ENCODE measurements at places on chromosomes 4 and X.

DNA sequence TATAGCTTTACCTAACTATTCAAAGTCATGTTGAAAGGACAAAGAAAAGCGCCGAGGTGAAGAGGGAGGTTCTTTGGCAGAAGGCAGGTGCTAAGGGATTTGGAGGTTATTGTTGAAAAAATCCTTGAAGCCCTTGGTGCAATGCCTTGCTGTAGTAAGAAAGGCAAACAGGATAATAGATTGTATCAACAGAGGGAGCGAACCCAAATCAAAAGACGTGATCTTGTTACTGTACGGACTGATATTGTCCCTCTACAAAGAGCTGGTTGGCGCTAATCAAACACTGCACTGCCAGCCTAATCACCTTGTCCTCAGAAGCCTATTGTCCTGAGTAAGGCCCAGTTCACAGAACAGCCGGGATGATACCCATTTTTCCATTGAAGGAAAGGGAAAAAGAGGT, 182.9 kb downstream of the ZIC3 start:
- no peak for DNase-seq

DNA sequence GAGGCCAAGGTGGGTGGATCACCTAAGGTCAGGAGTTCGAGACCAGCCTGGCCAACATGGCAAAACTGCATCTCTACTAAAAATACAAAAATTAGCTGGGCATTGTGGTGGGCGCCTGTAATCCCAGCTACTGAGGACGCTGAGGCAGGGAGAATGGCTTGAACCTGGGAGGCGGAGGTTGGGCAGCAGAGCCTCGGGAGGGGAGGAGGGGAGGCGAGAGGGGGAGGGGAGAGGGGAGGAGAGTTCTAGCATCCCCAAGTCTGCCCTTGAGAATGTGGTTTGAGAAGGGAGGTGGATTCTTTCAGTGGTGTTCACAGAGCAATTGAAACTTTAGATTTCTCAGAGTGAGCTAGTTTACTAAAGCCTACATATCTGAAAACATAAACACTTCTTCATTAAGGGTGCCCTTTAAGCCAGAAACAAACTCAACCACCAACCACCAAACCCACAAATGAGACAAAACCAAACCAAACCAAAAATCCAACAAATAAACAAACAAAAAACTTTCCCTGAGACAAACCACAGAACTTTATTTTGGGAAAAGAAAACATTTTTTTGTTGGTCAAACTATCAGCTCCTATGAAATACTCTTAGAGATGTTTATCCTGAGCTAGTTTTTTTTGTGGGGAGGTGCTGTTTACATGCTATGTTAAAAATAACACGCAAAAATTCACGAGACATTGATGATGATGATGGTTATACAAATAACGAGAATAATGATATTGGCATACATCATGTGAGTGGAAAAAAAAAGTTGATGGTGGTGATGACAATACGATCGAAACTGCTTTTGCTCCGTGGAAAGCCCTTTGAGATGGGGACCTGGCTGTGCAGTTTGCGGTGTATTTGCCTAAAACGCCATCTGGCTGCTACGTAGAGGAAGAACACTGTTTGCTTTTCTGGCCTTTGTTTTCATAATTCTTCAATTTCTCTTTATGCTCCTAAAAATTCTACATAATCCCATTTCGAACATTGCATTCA, 98.2 kb upstream of the PRKX start:
- no peak for DNase-seq

DNA sequence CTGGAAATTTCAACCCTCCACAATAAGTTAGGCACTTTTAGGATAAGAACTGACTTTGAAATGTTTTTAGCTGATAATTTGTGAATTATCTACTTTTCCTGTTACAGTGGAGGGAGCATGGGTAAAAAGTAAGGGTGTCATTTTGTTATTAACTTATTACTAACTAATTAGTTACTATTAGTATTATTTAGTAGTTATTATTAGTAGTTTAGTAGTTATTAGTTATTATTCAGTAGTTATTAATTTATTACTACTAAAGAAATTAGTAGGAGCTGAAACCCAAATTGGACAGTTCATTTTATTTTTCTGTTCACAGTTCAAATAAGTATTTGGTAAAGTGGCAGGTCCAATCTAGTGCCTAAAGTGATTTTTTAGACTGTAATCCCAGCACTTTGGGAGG, 5.4 kb downstream of the ADH1A start:
- no peak for DNase-seq

GRCh38 chrX:119292445-119292844, 56.4 kb downstream of the PGRMC1 start:
- DNase-seq = no peak

GRCh38 chrX:43836435-43837184, 45.6 kb downstream of the MAOB start:
- DNase-seq = peak; percentile 2

GRCh38 chr4:88414755-88415154, 36.1 kb downstream of the HERC6 start:
- no peak for DNase-seq

- DNase-seq = no peak
Observed at GRCh38 chr4:169492436-169493163, 119.8 kb downstream of the NEK1 start.

DNA sequence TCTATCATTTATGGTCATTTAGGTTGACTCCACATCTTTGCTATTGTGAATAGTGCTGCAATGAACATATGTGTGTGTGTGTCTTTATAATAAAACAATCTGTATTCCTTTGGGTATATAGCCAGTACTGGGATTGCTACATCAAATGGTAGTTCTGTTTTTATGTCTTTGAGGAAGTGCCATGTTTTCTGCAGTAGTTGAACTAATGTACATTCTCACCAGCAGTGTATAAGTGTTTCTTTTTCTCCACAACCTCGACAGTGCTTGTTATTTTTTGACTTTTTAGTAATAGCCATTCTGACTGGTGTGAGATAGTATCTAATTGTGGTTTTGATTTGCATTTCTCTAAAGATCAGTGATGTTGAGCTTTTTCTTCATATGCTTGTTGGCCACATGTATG, 80.5 kb downstream of the ARHGAP6 start:
- DNase-seq = no peak

GRCh38 chrX:105375816-105376215, 155.3 kb upstream of the TEX13A start:
- no peak for DNase-seq

- no peak for DNase-seq
Observed at GRCh38 chr4:36374836-36375511, 93.6 kb downstream of the DTHD1 start.

GRCh38 chrX:107731831-107732502, 43.6 kb downstream of the TSC22D3 start:
- DNase-seq = no peak

DNA sequence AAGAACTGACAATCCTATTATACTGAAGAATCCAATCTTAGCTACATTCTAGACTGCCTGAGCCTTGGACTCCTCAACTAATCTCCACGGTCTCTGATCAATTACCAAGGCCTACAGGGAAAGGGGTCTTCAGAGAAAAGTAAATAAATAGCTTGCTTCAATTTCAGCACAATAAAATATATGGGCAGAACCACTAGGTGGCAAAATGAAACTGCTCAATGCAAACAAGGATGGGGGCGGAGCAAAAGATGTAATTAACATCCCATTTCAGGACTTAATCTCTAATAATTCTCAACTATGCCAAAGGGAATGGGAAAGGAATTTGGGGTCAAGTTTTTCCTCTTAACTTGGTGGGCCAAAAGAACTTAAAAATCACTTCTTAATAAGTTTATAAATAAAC, 78.4 kb upstream of the MAP3K15 start:
- no peak for DNase-seq

DNA sequence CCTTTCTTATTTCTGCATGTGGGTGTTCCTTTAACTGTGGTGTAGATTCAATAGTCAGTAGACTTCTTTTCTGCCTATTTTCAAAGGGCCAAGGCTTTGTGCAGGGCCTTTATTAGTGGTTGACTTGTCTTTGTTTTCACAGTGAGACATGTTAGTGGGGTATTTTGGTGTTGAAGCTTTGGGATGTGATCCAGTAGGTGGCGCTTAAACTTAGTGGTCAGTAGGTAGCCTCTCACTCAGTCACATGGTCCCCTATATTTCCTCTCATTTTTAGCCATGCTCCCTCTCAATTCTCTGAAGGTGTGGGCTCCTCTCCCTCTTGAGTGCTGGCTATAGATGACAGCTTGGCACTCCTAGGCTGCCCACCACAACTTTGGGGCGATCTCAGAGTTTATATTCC, 23.4 kb upstream of the SLC10A7 start:
- DNase-seq = no peak

GRCh38 chr4:153013202-153013977, 77.3 kb downstream of the FHDC1 start:
- no peak for DNase-seq

GRCh38 chr4:155478336-155478835, 101.6 kb upstream of the MAP9 start:
- DNase-seq = no peak

GRCh38 chrX:153406903-153407302, 4.4 kb upstream of the ZFP92 start:
- no peak for DNase-seq

DNA sequence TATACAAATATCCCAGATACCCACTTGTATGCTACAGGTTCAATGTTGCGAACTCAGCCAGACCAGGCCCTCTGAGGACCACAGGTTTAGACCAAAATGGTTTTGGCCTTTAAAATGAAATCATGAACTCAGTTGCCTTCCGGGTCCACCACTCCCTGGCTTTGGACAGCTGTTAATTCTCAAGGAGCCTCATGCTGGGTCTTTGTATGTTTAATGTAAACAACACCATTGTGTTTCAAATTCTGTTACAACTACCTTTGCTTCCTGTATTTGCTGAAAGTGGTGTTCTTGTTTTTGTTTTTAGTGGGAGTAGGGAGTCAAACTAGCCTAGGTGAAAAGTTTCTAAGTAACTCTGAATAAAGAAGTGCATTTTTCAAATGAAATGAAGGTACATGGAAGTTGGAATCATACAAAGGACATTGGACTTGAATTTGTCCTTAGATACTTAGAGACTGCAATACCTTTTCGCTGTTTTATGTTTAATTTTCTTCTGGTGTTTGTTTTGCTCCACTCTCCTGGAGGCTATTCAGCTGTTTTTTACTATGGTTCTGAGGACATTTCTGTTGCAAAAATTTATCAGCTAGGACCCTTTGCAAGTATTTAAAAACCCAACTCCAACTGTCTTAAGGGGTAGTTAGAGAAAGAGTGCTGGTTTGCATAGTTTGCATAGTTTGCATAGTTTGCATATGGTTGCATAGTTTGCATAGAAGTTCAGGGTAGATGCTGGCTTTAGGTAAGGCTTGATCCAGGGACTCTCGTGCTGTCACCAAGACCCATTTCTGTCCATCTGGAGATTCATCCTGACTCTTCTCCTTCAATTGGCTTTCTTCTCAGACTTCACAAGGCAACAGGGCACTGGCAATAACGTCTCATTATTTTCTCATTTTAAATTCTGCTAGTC, 70.1 kb downstream of the MID1IP1 start:
- no peak for DNase-seq

GRCh38 chrX:20487227-20487626, 220.5 kb upstream of the RPS6KA3 start:
- no peak for DNase-seq

DNA sequence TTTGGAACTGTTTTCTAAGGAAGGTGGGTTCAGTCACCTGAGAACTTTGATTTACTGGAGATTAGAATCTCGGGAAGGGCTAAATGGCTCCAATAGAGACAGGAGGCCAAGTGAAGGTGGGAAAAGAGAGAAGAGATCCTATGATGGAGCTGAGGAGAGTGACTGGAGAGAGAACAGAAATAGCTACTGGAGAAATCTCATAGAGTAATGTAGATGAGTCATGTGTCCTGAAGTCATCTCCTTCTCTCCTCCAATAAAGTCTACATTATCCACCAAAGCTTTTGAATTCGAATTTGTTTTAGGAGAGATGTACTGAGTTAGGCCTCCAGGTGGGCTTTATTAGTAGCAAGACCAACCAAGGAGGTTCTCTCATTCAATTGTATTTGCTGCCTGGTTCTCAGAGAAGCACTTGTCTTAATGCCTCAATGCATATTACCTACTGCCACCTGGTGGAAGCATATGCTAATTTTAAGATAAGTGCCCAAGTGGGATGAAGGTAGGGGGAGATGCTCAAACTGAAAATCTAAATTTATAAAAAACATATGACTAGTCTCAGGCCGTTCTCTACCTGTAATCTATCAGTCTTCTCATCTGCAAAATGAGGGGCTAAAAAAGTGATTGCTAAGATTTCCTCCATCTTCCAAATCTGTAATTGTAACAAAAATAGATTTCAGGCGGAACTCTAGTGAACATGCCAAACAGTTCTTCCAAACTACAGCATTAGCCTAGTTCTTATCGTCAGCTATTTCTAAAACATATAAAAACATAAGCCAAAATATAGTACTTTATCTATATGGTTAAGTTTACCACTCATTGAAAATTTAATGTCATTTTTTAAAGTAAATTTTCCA, 24.4 kb downstream of the TXK start:
- DNase-seq = no peak

Data from AG04450 (cell line).